ENCODE measurements at places on chromosomes 3 and 15. TPM values are rescaled to one million over a fixed set of nuclear protein-coding genes. Genes with fewer than 3 reads are reported as not detected.

GRCh38 chr3:190673148-190673547, 159.3 kb downstream of the IL1RAP start:
- DNase-seq = no peak

Gene AADACL2
- total RNA-seq = not detected

Gene CHRNA3
- total RNA-seq = not detected

Gene ANKRD34C
- 0.07 TPM for total RNA-seq

GRCh38 chr15:45146405-45146804, 16.6 kb downstream of the DUOX1 start:
- DNase-seq = no peak

Gene C3orf49
- not detected for total RNA-seq

Gene ATP2B2
- 0.08 TPM for total RNA-seq

GRCh38 chr3:101119535-101119934, 126.3 kb upstream of the ABI3BP start:
- DNase-seq = no peak

GRCh38 chr3:124249038-124249437, 257.1 kb upstream of the ROPN1 start:
- DNase-seq = no peak

GRCh38 chr3:157333551-157333991, 103.1 kb upstream of the PTX3 start:
- DNase-seq = no peak

Gene HESX1
- 1.7 TPM for total RNA-seq

DNA sequence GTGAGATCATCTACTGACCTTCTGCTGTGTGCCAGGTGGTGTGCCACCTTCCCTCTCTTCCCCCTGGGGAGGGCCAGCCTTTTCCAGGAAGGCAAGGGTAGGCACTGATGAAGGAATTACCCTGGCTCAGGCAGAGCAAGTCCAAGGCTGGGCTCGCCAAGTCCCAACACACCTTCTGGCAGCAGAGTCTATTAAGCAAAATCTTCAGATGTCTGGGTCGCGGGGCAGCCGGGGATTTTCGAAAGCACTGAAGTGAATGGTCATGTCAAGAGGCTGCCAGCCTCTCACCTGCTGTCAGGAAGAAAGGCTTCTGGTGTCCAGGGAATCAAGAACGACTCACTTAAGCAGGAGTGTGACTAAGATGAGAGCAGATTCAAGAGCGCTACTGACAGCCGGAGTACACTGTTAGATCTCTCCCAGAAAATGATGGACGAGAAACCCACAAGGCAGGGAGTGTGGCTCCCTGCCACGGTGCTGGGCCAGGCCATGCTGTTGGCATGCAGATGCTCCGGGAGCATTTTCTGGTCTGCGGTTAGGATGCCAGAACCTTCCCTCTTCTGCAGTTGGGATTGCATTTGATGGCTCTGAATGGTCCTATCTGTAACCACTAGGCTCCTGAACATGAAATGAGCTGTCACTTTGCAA, 479.8 kb downstream of the SHQ1 start:
- no peak for DNase-seq

DNA sequence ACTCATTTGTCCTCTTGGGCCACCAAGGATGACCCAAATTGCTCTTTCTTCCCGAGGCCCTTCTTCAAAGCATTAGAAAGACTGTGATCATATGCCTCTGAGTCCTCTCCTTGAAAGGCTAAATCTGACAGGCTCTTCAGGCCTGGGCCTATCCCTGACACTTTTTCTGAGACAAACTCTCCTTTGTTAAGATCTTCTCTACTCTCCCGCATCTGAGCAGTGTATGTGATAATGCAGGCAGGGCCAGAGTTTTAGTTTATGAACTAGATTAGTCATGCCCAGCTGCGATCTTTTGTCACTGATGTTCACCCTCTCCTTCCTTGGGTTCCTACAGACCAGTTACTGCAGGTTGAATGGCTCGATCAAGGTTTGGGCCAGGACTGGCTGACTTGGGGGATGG, 39.2 kb downstream of the MASP1 start:
- DNase-seq = no peak

Gene SUCNR1
- total RNA-seq = not detected

DNA sequence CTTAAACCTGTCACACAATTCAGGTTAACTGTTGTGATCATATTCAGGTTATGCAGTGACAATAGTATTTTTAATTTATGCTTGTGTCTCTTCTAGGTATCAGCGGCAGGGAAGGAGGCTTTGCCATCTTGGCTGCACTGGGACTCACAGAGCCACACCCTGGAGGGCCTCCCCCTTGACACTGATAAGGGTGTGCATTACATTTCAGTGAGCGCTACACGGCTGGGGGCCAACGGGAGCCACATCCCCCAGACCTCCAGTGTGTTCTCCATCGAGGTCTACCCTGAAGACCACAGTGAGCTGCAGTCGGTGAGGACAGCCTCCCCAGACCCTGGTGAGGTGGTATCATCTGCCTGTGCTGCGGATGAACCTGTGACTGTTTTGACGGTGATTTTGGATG, 23.6 kb upstream of the BSN start:
- DNase-seq = no peak

DNA sequence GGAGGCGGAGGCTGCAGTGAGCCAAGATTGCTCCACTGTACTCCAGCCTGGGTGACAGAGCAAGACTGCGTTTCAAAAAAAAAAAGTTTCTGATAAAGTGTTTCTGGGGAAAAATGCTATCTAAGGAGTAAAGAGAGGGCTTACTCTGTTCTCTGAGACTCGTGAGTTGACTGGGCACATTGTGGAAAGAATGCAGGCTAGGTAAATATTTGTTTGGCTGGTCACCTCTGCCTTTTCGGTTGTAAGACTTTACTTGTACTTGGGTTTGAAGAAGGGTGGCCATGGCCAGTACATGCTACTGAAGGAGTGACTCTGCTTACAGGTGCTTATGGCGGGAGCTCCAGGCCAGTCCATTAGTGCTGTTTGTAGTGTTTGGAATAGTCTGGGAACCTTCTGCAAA, 68.7 kb downstream of the RUBCN start:
- DNase-seq = no peak

DNA sequence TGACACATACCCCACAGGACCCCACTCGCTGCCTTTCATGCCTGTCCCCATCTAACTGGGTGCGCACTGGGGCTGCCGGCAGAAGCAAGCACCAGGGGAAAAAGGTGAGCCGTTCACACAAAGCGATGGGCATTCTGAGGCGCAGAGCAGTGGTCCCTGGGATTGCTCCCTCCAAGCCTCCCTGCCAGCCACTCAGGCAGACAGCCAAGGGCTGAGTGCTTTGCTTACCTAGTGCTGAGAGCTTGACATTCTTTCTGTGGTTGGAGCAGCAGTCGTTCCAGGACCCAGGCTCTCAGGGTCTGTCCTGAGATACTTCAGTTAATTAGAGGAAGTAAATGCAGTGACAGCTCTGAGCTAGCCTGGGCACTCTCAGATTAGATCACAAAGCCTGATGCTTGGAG, 5.7 kb downstream of the ESYT3 start:
- DNase-seq = no peak

DNA sequence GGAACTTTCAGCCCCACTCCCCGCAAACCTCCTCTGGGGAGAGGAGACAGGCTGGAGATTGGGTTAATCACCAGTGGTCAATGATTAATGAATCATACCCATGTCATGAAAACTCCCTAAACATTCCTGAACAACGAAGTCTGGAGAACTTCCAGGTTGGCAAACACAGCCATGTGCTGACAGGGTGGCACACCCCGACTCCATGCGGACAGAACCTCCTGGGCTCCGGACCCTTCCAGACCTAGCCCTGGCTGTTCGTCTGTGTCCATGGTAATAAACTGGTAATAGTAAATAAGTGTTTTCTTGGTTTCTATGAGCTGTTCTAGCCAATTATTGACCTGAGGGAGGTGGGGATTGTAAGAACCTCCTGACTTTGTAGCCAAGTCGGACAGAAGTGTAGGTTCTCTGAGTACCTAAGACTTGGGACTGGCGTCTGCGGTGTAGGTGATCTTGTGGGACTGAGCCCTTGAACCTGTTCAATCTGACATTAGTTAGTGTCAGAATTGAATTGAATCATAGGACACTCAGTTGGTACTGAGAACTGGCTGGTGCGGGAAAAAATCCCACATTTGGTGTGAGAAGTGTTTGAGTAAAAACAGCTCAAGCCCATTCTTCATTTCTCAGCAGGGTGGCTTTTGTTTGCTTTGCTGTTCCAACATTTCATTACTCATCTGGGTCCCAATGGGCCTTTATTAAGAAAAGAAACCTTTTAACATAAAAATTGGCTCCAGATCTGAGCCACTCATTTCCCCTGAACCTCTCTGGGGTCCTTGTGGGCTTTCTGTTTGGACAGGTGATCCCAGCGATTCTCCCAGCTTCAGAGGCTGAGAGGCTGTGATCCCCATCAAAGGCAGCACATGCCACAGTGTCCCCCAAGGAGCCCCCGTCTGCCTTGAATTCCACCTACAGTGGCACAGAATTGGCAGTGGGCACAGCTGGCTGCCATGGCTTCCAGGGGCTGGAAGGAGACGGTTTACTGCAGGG, 151.0 kb downstream of the TJP1 start:
- DNase-seq = no peak

DNA sequence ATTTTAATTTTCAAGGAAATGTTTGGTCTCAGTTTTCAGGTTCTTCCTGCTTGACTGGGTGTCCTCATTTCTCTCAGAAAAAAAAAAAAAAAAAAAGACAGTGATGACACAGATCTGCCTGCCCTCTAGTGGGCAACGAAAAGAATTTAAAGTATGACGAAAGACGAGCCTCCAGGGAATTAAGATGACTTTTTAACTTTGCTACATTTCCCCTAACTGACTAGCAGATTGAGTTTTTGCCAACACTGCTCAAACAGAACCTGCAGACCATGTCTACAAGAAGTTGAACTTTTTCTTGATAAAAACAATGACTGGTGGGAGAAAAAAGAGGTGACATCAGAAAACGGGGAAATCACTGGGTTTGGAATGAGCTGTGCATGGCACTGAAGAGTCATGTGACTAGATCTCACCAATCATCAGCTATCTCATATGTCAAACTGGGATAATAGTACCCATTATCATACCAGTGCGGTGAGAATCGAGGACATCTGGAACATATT, 40.8 kb downstream of the EOMES start:
- no peak for DNase-seq

Gene TEX55
- total RNA-seq = not detected

Gene ROPN1
- total RNA-seq = not detected

- DNase-seq = no peak
Observed at GRCh38 chr3:114299941-114300624, 6.3 kb downstream of the TIGIT start.

GRCh38 chr3:68121287-68121686, 466.9 kb upstream of the SUCLG2 start:
- no peak for DNase-seq

DNA sequence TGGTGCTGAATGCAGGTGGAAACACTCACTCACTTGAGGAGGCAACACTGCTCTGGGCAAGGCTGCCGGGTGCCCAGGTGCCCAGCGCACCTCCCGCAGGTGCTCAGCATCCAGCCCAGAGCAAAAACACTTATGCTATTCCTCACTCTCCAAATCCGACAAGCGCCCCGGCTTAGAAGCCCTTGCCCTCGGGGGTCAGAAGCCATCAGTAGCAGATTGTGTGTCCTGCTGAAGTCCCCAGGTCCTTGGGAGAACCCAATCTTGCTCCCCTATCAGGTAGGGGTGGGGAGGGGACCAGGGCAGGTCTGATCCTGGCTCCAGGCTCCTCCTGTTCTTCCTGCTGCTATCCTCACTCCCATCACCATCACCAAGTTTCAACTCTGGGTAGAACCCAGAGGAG, 46.7 kb downstream of the TLE3 start:
- peak; percentile 56 for DNase-seq

DNA sequence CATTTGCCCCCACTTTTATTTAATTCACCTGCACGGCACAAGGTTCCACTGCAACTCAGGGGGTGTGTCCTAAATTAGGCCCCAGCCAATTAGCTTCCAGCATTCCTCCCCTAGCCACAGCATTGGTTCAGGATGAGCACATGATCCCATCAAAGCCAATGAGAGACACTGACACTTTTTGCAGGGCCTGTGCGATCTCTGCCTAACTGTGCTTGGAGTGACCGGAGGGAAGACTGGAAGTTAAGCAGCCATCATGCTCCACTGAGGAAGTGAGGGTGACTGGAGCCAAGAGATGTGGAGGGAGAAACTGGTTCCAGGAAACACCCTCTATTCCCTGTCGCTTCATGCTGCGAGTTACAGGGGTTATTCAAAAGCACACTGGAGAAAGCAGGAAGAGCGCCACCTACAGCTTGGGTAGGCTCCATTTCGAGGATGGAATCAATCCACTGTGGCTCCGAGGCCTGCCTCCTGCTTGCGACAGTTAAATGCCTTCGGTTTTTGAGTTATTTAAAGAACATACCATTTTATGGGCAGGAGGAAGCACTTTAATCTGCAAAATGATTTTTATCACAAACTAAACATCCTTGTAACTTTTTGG, 122.2 kb upstream of the WNT5A start:
- DNase-seq = no peak

DNA sequence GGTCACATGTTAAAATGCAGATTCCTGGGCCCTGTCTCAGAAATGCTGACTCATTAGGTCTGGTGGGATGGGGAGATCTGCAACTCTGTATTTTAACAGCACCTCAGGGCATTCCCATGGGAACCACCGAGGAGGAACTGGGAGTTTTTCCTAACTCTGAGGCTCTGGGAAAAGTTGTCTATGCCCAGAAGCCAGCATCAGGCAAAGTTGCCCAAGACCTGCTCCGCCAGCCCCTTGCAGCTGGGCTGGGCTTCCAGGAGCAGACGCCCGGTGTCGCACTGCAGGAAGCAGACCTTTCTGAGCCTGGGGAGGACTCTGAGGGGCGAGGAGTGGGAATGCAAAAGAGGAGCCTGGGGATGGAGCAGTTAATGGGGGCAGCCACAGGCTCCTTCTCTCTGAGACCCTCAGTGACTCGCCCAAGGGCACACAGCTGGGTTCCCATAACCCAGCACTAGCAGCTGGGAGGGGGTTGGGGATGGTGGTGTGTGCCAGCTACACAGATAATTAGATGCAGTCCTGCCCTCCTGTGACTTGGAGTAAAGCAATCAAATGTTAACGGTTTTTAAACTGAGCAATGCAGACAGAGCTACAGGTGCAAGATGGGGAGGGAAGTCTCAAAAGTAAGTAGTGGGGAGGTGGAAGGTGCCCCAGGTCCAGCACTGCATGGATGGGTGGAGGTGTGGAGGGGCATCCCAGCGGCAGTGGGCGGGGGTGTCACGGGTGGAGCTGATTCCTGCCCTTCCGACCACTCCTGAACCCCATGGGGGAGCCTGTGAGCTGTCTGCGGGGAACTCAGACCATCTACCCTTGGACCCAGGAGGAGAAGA, 100.4 kb downstream of the LSM3 start:
- DNase-seq = no peak

Gene DUOX2
- total RNA-seq = not detected

GRCh38 chr3:12328132-12328836, 39.4 kb downstream of the PPARG start:
- peak; percentile 15 for DNase-seq

Gene ADCY5
- total RNA-seq = 8.0 TPM

GRCh38 chr3:60512506-60512905, 738.7 kb downstream of the FHIT start:
- DNase-seq = no peak

DNA sequence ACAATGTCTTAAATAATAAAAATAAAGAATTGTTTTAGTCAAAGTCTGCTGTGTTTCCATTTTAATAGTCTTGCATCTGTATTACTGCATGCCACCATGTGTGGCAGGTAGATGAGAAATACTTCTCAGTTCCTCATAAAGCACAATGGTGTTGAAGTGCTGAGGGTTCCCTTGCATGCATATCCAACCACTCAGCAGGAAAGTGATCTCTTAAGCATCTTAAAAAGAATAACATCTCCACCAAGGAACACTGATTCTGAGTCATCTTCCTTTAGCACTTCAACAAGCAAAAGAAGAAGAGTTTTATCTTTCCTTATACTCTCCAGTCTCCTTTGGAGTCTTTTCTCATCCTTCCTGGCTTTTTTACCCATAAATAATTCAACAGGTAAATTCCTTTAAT, 602.0 kb downstream of the TBL1XR1 start:
- no peak for DNase-seq
